ENCODE measurements at places on chromosomes 6 and 20. TPM values are rescaled to one million over a fixed set of nuclear protein-coding genes. Genes with fewer than 3 reads are reported as not detected.

DNA sequence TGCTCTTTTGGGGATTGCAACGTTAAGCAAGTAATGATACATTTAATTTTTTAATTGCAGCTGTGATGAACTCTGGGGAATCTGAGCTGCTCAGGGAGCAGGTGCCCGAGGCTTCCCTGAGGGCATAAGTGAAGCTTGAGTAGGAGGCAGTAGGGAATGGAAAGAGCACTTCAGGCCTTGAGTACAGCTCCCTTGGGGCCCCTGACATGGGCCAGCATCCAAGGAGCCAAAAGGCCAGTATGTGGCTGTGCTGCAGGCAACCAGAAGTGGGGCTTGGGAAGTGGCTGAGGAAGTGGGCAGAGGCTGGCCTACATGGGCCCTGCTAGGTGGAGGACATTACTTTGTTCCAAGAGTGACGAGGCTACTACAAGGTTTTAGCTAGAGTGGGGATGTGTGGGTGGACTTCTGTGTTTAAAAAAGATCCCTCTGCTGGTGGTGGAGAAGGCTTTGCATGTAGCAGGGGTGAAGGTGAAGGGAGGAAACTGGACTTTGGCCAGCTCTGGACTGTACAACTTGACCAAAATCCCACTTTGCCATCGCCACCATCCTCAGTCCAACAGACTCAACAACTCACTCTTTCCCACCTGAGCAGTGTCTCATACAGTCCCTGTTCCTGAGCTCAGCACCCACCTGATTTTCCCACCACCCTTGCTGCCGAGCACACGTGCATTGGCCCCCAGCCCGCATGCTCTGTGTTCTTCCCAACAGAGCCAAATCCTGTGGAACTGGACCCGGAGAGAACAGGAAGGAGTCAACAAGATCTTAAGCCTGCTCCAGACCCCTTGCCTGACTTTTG is 10.9 kb upstream of the ZNF831 start:
- DNase-seq, result no peak

DNA sequence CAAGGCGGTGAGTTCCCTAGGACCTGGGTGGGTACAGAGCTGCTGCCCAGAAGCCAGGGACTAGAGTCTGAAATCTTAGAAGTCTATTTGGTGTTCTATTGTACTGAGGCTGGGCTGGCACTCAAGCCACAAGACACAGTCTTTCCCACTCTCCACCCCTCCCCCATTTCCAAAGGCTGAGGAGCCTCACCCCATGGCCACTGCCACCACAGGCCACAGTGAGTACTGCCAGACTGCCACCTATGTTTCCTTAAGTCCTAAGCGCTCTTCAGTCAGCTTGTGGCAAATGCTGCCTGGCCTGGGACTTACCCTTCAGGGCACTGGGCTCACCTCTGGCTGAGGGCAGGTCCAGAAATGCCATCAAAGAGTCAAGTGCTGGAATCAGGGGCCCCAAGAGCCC is 469.3 kb downstream of the HAO1 start:
- DNase-seq, result no peak

- no peak for DNase-seq
Observed at GRCh38 chr6:12947151-12947871, 230.7 kb downstream of the PHACTR1 start.

DNA sequence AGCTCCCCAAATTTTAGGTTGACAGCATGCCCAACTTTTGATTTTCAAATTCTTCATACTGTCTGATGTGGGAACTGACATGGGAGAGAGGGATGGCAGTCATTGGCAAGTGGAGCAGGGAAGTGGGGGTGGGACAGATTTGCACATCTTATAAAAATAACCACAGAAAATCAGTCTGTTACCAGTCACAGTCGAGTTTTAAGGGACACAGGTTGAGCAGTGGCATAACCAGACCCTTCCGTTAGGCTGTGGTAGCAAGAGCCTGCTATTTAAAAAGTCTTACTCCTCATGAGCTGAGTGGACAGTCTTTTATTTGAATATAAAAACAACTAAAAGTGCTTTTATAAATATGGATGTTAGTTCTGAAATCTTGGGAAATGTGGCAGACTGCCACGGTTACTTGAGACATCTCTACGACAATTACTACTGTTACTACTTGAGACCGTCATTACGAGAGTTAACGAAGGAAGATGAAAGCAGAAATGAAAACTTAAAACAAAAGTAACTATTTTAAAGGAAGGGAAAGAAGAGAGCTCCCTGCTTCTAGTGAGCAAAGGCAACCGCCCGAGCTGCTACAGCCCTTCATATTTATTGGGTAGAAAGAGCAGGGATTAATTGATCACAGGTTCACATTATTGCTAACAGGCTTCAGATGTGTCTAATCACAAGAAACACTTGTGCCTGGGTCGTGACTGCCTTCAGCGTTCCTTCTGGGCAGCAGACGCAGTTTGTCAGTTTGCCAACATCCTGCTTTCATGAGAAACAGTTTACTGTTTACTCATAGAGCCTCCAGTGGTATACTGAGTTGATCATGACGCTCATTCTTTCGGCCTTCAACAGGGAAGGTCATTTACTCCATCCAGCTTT is 71.3 kb downstream of the EFHC1 start:
- no peak for DNase-seq

- DNase-seq, result no peak
Observed at GRCh38 chr6:156391061-156391672, 386.0 kb upstream of the ARID1B start.

DNA sequence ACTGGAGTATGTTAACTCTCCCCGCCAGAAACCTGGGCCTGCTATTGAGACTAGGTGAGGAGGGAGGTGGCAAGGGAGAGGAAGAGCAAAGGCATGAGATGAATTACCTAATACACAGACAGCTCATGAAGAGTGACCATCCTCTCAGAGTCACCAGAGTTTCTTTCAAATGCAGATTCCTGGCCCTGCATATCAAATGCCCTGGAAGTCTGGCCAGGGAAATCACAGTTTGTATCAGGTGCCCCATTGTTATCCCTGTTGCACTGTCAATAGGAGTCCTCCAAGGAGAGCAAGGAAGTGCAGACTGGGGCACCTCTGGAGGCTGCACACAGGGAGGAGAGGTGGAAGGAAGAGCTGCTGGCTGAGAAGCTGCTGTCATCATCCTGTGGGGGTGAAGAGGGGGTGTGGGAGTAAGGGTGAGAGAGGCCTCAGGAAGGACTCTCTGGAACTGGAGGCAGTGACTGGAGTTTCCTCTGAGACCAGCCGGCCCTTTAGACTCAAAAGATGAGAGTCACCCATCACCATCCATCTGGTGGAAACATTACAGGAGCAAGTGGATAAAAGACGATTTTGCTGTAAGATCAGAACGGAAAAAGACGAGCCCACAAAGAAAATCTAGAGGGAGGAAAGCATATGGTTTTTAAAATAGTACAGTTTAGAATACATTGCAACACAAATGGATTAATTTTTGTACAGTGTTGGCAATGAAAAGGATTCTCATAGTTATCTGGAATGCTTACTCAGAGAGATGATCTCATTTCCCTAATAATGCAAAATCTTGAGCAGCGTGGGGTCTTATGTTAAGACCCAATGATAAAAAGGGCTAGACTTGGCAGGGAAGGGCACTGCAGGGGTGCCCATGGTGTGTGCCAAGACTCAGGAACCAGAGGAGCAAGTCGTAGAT is 268.1 kb downstream of the UST start:
- DNase-seq, result no peak

DNA sequence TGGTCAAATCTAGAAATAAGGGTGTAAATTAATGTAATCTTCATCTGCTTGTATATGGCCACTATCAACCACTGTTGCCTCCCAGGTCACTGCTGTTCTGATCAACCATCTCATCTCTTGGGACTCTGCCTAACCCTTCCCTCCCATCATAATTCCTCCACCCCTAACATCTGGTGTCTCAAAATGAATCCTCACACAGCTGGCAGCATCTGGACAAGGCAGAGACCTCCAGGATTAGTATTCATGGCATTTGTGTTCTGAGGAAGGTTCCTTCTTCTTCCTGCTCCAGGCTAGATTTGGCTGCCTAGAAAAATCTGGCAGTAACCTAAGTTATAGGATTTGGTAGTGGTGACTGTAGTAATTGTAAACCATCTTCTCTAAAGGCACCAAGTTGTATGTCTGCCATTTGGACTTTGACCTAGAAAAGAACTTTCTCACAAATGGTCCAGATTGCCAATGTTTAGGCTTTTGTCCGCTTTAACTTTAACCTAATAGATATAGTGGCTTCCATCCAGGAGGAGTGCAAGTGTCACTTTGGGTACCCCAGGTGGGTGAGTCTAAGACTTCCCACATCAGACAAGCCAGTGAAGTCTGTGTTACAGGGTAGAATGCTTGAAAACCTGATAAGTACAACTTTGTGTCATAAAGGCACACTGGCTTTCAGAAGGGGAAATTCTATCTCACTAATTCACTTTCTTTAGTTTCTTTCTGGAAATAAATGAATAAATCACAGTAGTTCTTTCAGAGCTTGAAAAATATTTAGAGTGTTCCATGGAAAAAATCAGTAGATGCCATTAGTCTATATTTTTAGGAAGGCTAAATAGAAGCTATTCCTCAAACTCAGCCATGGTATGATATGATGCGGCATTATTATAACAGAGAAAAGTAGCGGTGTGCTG is 3.0 kb upstream of the PHACTR2 start:
- DNase-seq, result no peak

- DNase-seq, result no peak
Observed at GRCh38 chr20:63267691-63268090, 4.9 kb upstream of the ARFGAP1 start.

GRCh38 chr6:110357664-110358552 is at the start of gene METTL24:
Gene METTL24 (minus strand): TSS chr6:110358349. CDS start chr6:110358272, 77 bp downstream.
- DNase-seq, result no peak

DNA sequence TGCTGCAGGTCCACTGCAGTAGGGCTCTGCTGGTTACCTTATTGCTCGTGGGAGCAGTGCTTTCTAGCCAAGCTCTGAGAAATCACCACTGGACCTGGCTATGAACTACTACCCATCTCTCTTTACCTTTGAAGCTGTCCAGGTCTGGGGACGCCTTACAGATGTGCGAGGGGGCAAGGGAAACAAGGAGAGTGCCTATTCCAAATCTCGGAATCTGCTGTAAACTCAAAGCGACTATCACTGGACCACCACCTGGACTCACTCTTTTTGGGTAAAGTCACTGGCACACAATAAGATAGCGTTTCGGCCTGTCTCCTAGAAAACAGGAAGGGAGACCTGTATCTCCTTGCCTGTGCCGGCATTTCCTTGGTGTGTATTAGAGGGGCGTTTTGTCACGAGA is 5.3 kb downstream of the NRN1 start:
- no peak for DNase-seq

- no peak for DNase-seq
Observed at GRCh38 chr6:91240878-91241603, 654.2 kb upstream of the MAP3K7 start.

DNA sequence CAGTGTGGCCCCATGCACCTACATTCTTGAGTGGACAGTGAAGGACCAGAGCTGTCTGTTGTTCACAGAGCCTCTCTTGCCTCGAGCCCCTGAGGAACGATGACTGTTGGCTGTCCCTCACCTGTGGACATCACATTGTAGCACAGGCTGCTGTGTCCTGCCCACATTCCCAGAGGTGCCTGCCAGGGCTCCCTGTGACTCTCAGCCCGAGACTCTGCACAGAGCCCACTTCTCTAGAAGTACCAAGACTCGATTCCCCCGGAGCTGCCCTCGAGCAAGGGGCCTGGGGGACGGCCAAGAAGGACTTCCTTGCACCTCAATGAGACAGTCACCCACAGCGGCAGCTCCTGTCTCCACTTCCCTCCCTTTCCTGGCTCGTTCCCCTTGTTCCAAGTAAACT is 28.6 kb upstream of the DLGAP4 start:
- DNase-seq, result no peak

GRCh38 chr6:152701863-152702401 is 4.2 kb downstream of the MYCT1 start:
- DNase-seq, result no peak

- DNase-seq, result no peak
Observed at GRCh38 chr20:33850159-33850558, 39.0 kb downstream of the CHMP4B start.

DNA sequence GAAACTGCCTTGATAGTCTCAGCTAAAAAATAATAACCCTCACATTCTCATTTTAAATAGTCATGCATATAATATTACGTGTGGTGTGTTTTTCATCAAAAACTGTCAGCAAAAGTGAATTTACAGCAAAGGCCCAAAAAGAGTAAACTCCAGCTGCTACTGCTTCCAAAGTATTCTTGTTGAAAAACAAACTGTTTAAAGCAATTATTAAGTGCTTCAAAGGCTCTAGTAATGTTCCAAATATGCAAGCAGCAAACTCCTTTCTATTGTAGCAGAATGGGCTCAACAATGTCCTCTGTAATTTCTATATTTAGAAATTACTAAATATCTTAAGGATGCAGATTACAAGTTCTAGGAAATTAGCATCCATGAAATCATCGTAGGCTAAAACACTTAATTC is 280.0 kb upstream of the TBX18 start:
- DNase-seq, result no peak

- no peak for DNase-seq
Observed at GRCh38 chr20:19457611-19458010, 245.2 kb downstream of the SLC24A3 start.

GRCh38 chr6:1761477-1761877 is 151.8 kb downstream of the FOXC1 start:
- no peak for DNase-seq

GRCh38 chr20:46978951-46979491 is 84.4 kb downstream of the EYA2 start:
- DNase-seq, result no peak

GRCh38 chr6:45901767-45902650 is 113.7 kb downstream of the CLIC5 start:
- DNase-seq, result no peak

DNA sequence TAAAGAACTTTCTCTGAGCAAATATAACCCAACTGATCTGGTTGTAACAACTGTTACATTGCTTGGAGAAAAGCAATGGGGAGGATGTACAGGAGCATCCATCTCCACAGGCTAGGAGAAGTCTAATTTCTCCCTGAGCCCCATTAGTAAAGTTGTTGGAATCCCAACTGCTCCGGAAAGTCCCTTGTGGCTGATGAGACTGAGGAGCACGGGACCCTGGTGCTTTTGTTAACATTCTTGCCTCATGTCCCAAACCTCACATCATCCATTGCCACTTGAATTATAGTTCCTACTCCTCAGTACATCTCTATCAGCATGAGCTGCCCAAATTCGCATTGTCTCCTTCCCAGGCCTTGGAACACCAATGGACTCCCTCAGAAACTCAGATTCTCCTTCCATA is 260.6 kb upstream of the BMP2 start:
- no peak for DNase-seq

- DNase-seq, result no peak
Observed at GRCh38 chr6:8006208-8006607, 58.0 kb downstream of the BLOC1S5 start.

GRCh38 chr6:140209775-140210174 is 835.3 kb upstream of the CITED2 start:
- DNase-seq, result no peak

GRCh38 chr20:38337561-38338140 is 8.6 kb upstream of the LBP start:
- no peak for DNase-seq

- no peak for DNase-seq
Observed at GRCh38 chr6:158761746-158762145, 57.4 kb downstream of the EZR start.

- DNase-seq, result no peak
Observed at GRCh38 chr6:14290772-14291330, 173.3 kb downstream of the CD83 start.

Gene LIN28B
- not detected for total RNA-seq

Gene MAPK14
- total RNA-seq, result 41.1 TPM

Gene ADAM33
- 13.1 TPM for total RNA-seq

Gene POPDC3
- 3.4 TPM for total RNA-seq

Gene VIP
- not detected for total RNA-seq

Gene EYS
- total RNA-seq, result not detected

Gene NEURL2
- total RNA-seq, result 2.7 TPM

Gene CD24
- total RNA-seq, result 1.3 TPM

Gene ROS1
- total RNA-seq, result not detected

Gene DSP
- 471 TPM for total RNA-seq

Gene RAET1E
- not detected for total RNA-seq
